ENCODE measurements at places on chromosomes 12 and 14. TPM values are rescaled to one million over a fixed set of nuclear protein-coding genes. Genes with fewer than 3 reads are reported as not detected.

GRCh38 chr14:65137648-65138307 is 35.5 kb upstream of the MAX start:
- DNase-seq, result no peak
- no peaks in the 10 kb centered on the region for H3K27me3 ChIP-seq
- no peaks in the 10 kb centered on the region for H3K36me3 ChIP-seq

GRCh38 chr12:68483592-68484383 is 126.9 kb upstream of the RAP1B start:
- H3K4me1 ChIP-seq, result peaks cover 19% of the 10 kb centered on the region
- no peaks in the 10 kb centered on the region for H3K36me3 ChIP-seq
- no peak for DNase-seq

DNA sequence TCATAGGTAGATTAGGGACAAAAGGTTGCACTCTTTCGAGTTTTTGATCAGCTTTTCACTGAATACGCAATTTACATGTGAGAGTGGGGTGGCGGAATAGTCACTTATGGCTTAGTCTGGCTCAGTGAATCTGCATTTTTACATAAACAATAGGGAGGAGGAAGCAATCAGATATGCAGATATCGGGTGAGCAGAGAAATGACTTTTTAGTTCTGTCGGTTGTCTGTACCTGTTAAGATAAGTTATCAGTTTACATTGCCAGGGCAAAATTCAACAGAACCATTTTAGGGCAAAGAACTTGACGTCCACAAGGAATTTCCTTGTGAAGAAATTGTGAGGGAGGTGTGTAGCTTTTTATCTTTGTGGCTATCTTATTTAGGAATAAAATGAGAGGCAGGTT is 15.4 kb upstream of the EGLN3 start:
- H3K4me3 ChIP-seq, result no peak overlapping the region
- H3K27me3 ChIP-seq, result no peaks in the 10 kb centered on the region
- H3K4me1 ChIP-seq, result no peaks in the 10 kb centered on the region
- H3K27ac ChIP-seq, result no peak overlapping the region
- no peaks in the 10 kb centered on the region for H3K36me3 ChIP-seq
- no peak for DNase-seq

GRCh38 chr12:31773867-31774266 is 45.0 kb upstream of the AMN1 start:
- H3K27ac ChIP-seq, result no peak overlapping the region
- no peak for DNase-seq
- H3K4me1 ChIP-seq, result peaks cover 5% of the 10 kb centered on the region
- H3K27me3 ChIP-seq, result no peaks in the 10 kb centered on the region
- no peaks in the 10 kb centered on the region for H3K36me3 ChIP-seq

DNA sequence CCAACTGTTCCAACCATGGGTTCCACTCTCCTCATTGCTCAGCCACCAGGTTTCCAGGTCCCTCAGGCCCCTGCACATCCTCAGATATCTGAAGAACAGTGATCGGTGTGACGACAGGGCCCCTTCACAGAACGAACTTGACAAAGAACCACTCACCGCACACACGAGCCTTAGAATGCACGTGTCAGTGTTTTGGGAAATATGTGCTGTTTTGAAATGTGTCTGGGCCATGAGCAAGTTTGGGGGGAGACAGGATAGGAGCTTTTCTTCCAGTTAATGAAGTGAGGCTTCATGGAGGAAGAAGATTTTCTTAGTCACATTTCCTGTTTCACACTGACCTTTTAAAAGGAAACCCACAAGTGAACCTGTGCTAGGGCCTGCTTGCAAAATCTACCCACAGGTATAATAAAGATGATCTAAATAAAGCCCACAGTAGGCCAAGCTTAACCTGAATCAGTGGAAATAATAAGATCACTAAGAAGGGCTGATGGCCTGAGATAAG is 58.6 kb downstream of the ZFP36L1 start:
- H3K36me3 ChIP-seq, result no peaks in the 10 kb centered on the region
- DNase-seq, result peak; percentile 56
- no peak overlapping the region for H3K4me3 ChIP-seq
- no peaks in the 10 kb centered on the region for H3K27me3 ChIP-seq

DNA sequence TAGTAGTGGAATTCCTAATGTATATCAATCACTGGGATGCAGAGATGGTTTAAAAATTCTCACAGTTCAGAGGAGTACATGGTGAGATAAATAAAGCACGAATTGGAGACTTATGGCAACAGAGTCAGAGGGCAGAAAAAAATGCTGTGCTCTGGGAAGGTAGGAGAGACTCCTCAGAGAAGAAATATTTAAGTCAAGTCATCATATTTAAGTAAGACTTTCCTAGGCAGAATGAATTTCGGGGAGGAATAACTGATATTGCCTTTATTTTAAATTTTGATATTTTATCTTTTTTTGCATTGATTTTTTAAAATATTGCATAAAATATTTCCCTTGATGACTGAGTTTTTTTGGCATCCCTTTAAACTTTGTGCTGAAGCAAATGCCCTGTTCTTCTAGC is 67.4 kb downstream of the OTOGL start:
- H3K27me3 ChIP-seq, result no peaks in the 10 kb centered on the region
- no peak overlapping the region for H3K27ac ChIP-seq
- no peak for DNase-seq
- no peaks in the 10 kb centered on the region for H3K4me1 ChIP-seq

DNA sequence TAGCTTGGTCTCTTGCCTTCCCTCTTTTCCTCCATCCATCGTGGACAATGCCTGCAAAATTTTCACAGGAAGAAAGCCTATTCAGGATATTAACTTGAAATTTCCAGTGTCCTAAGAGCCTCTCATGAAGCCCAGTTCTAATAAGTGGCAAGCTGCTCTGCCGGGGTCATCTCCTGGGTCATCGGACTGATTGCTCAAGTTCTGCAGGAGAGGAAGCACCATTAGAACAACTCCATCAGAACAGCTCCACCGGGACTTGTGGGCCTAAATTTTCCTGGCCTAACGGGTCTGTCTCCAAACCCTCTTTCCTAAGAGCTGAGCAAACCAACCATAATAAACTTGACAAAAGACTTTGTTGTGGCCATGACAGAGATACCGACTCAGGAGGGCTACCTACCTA is 13.9 kb downstream of the ERG28 start:
- no peak for DNase-seq
- no peak overlapping the region for H3K4me3 ChIP-seq
- H3K4me1 ChIP-seq, result no peaks in the 10 kb centered on the region
- peaks cover 40% of the 10 kb centered on the region for H3K36me3 ChIP-seq
- no peaks in the 10 kb centered on the region for H3K27me3 ChIP-seq
- no peak overlapping the region for H3K27ac ChIP-seq

GRCh38 chr14:91996948-91997371 is 42.9 kb downstream of the TRIP11 start:
- H3K4me3 ChIP-seq, result no peak overlapping the region
- H3K27me3 ChIP-seq, result no peaks in the 10 kb centered on the region
- peaks cover 27% of the 10 kb centered on the region for H3K36me3 ChIP-seq

Gene PTPRO
- total RNA-seq, result 2.1 TPM

- peaks cover 31% of the 10 kb centered on the region for H3K4me1 ChIP-seq
- no peak overlapping the region for H3K4me3 ChIP-seq
- H3K36me3 ChIP-seq, result no peaks in the 10 kb centered on the region
- DNase-seq, result no peak
- no peaks in the 10 kb centered on the region for H3K27me3 ChIP-seq
Observed at GRCh38 chr14:106010783-106011182, 484.4 kb downstream of the TMEM121 start.

Gene MIP
- total RNA-seq, result not detected

DNA sequence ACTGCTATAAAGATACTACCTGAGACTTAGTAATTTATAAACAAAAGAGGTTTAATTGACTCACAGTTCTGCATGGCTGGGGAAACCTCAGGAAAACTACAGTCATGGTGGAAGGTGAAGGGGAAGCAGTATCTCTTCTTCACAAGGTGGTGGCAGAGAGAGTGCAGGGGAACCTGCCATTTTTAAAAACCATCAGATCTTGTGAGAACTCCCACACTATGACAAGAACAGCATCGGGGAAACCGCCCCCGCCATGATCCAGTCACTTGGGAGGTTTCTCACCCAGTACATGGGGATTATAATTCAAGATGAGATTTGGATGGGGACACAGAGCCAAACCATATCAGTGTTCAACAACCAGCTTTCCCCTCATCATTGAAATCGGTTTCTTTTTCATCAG is 49.9 kb downstream of the AEBP2 start:
- no peak overlapping the region for H3K27ac ChIP-seq
- no peaks in the 10 kb centered on the region for H3K27me3 ChIP-seq
- peaks cover 9% of the 10 kb centered on the region for H3K36me3 ChIP-seq
- no peak for DNase-seq
- peaks cover 21% of the 10 kb centered on the region for H3K4me1 ChIP-seq

DNA sequence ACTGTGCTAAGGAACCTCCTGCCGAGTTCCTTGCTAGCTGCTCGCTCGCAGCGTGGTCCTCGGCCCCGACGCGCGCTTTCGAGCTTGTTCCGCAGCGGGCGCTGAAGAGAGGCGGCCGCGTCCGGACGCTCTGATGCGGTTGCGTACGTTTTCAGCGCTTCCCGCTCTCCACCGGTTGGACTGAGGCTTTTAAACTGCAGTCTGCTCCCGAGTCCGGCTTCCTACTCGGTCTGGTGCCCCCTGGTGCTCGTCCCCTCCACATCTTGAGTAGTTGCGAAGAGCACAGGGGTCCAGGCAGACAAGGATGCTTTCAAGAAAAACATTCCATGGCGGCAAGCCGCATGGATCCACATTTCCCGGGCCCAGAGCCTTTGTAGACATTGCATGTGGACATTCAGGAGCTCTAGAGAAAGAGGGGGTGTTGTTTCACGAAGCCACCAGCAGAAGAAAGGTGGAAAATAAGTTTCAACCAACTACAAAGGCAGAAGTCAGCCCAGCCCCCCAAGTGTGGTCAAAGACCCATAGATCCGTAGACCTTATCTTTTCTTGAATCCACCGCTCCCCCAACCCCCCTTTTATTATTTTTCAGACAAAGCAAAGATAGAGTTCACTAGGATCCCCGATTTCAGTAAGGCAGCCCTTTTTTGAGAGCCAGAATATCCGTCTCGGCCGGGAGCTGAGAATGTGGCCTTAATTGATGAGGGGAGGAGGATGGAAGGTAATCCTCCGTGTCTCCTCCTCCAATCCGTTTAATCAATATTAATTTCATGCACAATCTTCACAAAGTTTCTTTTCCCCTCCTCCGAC is 984 bp upstream of the WNK1 start:
- H3K27me3 ChIP-seq, result no peaks in the 10 kb centered on the region
- H3K4me1 ChIP-seq, result peaks cover 20% of the 10 kb centered on the region
- H3K4me3 ChIP-seq, result peak overlapping the region; percentile 81
- peak overlapping the region; percentile 87 for H3K27ac ChIP-seq
- peak; percentile 77 for DNase-seq
- no peaks in the 10 kb centered on the region for H3K36me3 ChIP-seq

DNA sequence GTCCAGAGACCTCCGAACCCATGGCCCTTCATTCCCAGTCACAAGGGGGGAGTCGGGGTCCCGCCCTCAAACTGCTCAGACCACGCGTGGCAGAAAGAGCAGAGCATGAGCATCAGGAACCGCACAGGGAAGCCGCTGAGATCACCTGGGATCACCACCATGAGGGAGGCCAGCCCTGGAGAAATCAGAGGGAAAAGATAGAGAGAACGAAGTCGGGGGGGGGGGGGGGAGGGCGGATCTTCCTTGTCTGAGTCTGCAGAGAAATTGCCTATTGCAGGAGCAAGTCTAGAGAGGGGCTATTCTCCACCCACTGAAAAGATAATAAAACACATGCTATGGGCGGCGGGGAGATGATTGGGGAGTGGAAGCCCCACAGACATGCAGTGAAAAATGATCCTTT is 884 bp upstream of the TMEM132C start:
- peaks cover 45% of the 10 kb centered on the region for H3K27me3 ChIP-seq
- no peaks in the 10 kb centered on the region for H3K4me1 ChIP-seq
- H3K27ac ChIP-seq, result no peak overlapping the region

DNA sequence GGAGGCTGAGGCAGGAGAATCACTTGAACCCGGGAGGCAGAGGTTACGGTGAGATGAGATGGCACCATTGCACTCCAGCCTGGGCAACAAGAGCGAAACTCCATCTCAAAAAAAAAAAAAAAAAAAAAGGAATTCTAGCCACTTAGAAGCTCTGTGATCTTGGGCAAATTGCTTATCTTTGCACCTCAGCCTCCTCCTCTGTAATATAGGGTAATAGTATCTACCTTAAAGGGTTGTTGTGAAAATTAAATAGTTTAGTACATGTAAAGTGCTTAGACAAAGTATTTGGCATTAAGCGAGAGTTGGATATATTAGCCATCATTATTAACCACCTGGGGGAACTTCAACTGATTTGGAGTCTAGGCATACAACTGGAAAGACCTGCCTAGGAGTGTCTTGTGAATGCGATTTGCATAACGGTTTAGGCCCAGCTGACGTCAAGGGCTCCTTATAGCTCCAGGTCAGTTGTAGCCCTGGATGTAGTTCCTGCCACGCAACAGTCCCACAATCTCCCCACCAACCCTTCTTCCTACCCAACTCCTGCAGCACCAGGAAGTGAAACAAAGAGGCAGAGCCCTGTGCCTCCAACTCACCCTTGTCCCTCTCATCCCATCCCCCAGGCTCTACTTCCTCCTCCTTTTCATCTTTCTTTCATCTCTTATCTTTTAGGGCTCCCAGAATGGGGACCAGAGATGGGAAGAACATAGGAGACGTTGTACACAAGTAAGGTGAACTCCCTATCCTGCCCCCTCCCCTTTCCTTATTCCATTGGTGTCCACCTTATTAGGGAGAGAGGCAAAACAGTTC is 2.1 kb upstream of the IL23A start:
- H3K4me1 ChIP-seq, result peaks cover 54% of the 10 kb centered on the region
- no peaks in the 10 kb centered on the region for H3K27me3 ChIP-seq
- H3K36me3 ChIP-seq, result peaks cover 12% of the 10 kb centered on the region
- H3K4me3 ChIP-seq, result no peak overlapping the region

DNA sequence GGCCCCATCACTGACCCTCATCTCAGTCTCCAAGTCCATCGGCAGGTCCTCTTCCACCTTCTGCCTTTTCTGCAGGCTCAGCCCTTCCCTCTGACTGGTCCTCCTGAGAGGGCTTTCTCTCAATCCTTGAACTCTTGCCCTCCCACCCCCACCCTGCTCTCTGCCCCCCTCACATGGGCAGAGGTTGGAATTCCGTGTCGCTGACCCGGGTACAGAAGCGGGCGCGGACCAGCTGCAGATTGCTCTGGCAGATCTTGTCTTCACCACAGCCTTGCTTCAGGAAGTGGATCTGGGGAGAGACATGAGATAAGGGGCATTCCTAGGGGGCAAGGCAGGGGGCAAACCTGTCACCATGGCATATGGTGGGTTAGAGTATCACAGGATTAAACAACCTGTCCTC is 12.4 kb downstream of the ITGA7 start:
- no peak overlapping the region for H3K4me3 ChIP-seq
- no peak for DNase-seq
- no peak overlapping the region for H3K27ac ChIP-seq
- H3K4me1 ChIP-seq, result no peaks in the 10 kb centered on the region
- no peaks in the 10 kb centered on the region for H3K27me3 ChIP-seq
- no peaks in the 10 kb centered on the region for H3K36me3 ChIP-seq

DNA sequence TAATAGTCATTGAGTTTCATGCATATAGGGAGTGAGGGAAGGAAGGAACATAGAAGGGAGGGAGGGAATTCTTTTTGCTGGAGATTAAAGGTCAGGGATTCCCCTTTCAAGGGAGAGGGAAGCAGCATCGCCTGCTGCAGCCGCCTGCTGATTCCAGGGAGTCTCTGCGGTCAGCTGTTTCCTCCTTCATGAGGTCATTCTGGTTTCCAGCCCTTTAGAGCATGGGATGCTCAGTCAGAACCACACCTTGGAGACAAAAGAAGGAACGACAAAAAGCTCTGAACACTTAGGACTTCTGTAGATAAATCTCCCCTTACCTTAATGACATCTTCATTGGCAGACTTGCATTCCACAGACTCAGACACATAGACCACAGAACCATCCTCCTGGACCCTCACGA is 923.0 kb upstream of the TMEM132C start:
- no peak for DNase-seq
- H3K36me3 ChIP-seq, result no peaks in the 10 kb centered on the region
- H3K27me3 ChIP-seq, result no peaks in the 10 kb centered on the region
- H3K27ac ChIP-seq, result no peak overlapping the region
- H3K4me1 ChIP-seq, result no peaks in the 10 kb centered on the region
- no peak overlapping the region for H3K4me3 ChIP-seq
